ENCODE measurements at places on chromosomes 13 and 19. TPM values are rescaled to one million over a fixed set of nuclear protein-coding genes. Genes with fewer than 3 reads are reported as not detected.

DNA sequence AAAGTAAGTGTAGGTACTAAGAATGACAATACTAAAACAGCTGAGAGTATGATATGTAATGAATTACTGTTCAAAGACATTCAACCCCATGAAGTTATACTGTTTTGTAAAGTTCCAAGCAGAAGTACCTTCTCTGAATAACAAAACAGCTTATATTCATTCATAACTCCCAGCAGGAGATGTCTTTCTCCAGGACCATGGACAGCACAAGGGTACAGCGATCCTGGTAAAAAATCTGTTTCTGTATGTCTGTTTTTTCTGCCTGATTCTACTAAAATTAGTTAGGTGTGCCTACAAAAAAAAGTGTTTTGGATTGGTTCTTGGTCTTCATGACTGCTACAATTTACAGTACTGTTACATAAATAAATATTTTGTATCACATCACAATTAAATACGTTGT, 172.5 kb upstream of the SLITRK5 start:
- DNase-seq, result no peak

DNA sequence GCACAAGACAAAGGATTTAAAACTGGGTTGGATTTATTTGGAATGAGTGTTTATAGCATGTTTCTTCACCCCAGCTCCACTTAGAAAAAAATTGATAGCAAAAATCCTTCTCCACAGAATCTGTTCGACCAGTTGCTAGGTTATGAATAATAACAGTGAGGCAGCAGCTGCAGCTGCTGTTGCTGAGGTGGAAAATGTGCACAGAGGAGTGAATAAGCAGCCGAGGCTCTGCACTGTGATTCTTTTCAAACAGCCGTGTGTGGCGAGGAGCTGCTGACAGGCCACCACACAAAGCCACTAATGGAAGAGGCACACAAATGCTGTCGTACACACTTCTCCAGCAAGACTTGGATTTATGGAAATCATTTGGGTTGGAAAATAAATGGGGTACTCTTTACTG, 6.4 kb upstream of the RASL11A start:
- DNase-seq, result no peak

- no peak for DNase-seq
Observed at GRCh38 chr13:105333416-105333815, 1202.0 kb downstream of the EFNB2 start.

- DNase-seq, result peak; percentile 25
Observed at GRCh38 chr13:26695891-26696311, 64.7 kb downstream of the GPR12 start.

- no peak for DNase-seq
Observed at GRCh38 chr19:39360599-39360998, 18.4 kb downstream of the SAMD4B start.

Gene LIN7B
- total RNA-seq, result 32.2 TPM
